Esophagus mucosa (tissue), 1 donor: ENCODE measurements at places on chromosomes 7 and 10.

- peak; percentile 70 for ATAC-seq
These were observed 48.3 kb downstream of the LRGUK start for GRCh38 chr7:134175334-134176036.

DNA sequence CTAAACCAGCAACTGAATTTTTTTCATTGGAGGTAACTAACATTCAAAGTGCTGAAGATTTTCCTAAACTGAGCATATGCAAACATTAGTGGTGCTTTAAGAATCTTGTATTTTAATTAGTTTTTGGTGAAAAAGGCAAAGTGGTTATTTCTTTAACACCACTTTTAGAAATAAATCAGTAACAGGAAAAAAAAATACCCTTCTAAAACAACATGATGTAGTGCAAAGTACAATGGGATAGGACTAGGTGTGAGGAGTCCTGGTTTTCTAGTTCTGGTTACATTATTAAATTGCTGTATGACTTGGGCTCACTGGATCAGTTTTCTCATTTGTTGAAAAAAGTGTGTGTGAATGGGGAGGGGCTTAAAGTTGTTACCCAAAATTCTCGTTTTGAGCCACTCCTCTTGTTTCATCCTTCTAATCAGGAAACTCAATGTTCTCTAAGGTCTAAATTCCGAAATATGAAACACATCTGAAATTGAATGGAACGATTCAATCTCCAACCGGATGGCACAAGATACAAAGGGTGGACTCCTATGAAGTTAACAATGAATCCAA is 1.8 kb downstream of the WASL start:
- ATAC-seq: no peak

- ATAC-seq: no peak
These were observed 127.2 kb upstream of the PODXL start for GRCh38 chr7:131683536-131684125.

DNA sequence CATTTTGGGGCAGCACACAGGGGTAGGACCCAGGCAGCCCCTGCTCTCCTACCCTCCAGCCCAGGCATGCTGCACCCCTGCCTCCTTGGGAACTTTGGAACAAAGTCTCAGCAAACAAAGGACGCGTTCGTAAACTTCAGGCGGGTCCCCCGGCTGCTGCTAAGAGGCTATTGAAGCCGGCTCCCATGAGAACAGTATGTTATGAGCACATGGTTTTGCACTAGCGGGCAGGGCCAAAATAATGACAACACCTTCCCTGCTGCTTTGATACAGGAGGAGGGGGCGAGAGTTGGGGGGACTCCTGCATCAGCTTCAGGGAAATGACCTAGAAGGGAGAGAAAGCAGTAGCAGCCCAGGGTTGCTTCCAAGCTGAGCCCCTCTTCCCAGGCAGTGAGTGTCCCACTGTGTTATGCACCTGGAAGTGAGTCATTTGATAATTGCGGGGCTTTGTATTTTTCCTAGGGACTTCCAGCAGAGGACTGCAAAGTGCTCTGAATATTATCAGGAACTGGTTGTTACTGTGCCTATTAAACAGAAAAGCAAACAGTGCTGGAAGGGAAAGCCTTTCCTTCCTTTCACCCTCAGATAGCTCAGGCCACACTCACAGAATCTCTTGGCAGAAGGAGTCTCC is 6.9 kb downstream of the ITPRIP start:
- no peak for ATAC-seq

DNA sequence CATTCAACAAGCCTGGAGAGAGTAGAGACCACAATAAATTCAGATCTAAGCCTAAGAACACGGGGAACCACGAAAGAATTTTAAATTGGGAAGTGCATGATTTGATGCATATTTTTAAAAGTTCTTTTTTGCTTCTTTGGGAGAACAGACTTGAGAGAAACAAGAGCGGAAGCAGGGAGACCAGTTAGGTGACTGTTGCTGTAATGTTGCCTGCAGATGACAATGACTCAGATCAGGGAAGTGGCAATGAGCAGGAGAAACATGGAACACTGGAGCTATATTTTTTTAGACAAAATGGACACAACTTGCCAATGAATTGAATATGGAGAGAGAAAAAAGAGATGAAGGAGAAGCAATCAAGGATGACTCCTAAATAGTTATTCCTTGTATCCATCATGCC is 125.1 kb downstream of the RAPGEF5 start:
- peak; percentile 78 for ATAC-seq

- no peak for ATAC-seq
These were observed 373.5 kb upstream of the BMPER start for GRCh38 chr7:33531888-33532287.

DNA sequence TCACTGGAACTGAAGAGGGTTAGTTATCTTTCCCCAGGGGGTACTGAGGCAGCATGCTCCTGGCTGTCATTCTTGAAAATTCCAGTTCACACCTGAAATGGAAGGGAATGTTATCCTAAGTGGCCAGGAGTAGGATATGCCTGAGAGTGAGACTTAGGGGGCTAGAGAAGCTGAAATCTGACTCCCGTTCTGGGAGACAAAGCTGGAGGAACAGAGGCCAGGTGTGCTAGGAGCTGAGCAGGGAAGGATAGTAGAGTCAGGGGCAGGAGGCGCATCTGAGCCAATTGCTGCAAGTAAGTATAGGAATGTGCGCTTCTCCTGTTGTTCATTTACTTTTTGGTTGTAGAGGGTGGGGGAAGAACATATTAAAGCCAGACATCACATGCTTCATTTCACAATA is 58.1 kb upstream of the KIAA1217 start:
- ATAC-seq: no peak

- ATAC-seq: no peak
These were observed 14.4 kb downstream of the SNX10 start for GRCh38 chr7:26305869-26306665.

GRCh38 chr10:24519950-24520349 is 203.7 kb downstream of the ARHGAP21 start:
- ATAC-seq: no peak

DNA sequence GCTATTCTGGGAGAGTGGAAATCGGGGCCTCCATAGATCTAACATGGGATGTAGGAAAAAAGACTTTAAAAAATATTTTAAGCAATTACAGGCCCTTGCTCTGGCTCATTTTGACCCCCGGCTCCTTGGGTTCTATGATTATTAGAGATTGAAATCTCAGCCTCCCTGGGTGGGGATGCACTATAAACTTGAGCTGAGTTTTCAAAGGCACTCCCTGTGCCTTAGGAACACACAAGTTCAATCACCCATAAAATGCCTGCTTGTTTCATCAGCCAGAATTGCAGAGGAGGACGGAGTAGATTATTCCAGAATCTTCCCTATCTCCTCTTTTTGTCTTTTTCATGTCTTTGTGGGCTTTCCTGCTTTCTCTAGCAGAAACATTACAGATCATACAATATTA is 145.4 kb downstream of the CUBN start:
- ATAC-seq: no peak

DNA sequence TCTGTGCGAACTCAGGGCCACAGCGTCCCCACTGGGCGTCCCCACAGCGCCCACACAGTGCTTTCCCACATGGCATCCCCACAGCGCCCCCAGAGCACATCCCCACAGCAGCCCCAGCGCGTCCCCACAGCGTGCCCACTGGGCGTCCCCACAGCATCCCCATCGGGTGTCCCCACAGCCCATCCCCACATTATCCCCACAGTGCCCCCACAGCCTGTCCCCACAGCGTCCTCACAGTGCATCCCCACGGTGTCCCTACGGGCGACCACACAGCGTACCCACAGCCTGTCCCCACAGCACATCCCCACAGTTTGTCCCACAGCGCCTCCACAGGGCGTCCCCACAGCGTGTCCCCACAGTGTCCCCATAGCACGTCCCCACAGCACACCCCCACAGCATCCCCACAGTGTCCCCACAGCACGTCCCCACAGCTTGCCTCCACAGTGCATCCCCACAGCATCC is 131.6 kb downstream of the ACTR3B start:
- no peak for ATAC-seq

- ATAC-seq: no peak
These were observed 70.1 kb downstream of the HACD1 start for GRCh38 chr10:17547060-17547459.

GRCh38 chr7:119197877-119198527 is 973.5 kb downstream of the ANKRD7 start:
- ATAC-seq: peak; percentile 89

- ATAC-seq: no peak
These were observed 126.7 kb upstream of the ZNF32 start for GRCh38 chr10:43775384-43775783.

DNA sequence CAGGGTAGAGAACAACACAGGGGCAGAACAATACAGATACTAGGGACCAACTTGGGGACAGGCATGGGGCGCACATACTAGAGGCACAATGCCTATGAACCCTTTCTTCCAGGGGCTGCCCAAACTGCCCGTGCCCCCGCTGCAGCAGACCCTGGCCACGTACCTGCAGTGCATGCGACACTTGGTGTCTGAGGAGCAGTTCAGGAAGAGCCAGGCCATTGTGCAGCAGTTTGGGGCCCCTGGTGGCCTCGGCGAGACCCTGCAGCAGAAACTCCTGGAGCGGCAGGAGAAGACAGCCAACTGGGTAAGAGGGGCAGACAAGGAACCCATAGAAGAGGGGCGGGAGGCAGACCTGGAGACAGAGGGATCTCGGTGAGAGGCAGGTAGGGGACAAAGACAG is 5.8 kb downstream of the CHAT start:
- ATAC-seq: no peak

DNA sequence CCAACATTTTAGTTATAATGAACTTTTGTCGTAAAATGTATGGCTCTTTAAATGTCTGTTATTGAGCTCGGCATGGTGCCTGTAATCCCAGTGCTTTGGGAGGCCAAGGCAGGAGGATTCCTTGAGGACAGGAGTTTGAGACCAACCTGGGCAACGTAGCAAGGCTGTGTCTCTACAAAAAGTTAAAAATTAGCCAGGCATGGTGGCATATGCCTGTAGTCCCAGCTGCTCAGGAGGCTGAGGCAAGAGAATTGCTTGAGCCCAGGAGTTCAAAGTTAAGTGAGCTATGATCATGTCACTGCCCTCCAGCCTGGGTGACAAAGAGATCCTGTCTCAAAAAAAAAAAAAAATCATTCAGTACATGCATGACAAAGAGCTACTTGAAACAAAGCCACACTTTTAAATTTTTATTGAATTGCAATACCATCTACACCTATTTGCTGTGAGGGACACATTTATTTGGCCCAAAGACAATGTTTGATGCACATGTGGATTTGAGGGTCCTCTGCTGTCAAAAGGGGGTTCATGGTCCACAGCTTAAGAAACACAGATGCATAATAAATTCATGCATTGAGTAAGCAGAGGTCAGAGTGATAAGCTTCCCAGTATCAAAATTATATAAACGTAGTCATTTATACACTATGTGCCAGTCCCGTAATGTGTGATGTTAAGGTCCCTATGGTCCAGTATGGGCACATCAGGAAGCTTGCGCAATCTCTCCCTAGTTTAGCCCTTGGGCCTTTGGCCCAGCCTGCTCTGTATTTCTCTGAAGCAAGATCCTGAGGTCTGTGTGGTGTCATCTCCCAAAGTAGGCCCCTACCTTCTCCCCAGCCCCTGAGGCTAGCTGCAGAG is 4.4 kb upstream of the MALSU1 start:
- ATAC-seq: no peak

GRCh38 chr7:111030336-111030735 is 60.6 kb upstream of the LRRN3 start:
- ATAC-seq: no peak

GRCh38 chr10:71553432-71553831 is 156.7 kb downstream of the CDH23 start:
- no peak for ATAC-seq

DNA sequence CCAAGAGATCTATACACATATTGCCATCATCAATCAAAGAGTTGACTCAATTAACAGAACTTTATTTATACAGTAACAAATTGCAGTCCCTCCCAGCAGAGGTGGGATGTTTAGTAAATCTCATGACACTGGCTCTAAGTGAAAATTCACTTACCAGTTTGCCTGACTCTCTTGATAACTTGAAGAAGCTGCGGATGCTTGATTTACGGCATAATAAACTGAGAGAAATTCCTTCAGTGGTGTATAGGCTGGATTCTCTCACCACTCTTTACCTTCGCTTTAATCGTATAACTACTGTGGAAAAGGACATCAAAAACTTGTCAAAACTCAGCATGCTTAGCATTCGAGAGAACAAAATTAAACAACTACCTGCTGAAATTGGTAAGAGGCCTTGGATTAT is 45.3 kb downstream of the SHOC2 start:
- no peak for ATAC-seq

DNA sequence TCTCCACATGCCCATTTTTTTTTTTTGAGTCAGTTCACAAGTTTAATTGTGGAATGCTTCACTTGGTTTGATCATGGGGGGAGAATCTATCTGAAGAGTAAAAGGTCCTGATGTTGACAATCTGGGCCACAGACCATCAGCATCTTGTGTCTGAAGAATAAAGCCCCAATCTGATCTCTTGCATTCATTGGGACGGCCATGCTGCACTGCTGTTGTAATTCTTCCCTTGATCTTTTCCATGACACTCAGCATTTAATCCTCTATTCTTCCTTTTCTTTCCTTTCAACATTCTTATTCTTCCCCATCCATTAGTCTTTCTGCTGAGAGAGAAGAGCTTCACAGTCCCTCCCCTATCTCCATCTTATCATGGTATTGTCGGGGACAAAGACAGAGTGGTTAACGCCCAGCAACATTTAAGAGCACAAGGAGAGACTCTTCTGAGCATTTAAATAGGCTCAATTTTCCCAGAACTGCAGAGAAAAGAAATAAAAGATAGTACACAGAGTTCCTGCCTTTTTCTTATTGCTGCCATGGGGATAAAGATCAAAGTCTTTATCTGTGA is 1157.3 kb downstream of the SORCS3 start:
- no peak for ATAC-seq
